ENCODE measurements at places on chromosomes 3 and 15.

DNA sequence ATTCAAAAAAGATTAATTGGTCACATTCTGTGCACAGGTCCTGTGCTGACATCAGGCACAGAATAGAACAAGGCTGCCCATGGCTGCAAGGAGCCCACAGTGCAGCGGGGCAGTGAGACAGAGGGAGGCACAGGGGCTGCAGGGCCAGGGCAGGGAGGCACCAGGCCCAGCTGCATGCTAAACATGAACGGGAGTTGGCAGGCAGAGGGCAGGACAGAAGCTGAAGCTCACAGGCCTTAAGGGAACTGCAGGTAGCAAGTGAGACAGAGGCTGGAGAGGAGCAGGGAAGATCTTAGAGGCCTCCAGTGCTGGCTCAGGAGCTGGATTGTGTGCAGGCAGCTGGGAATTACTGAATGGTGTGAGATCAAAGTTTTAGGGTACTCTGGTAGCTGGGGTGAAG lies 26.2 kb downstream of the IDH3A start:
- no peak for DNase-seq

- DNase-seq, result no peak
Observed at GRCh38 chr3:185330644-185331043, 32.3 kb upstream of the MAP3K13 start.

DNA sequence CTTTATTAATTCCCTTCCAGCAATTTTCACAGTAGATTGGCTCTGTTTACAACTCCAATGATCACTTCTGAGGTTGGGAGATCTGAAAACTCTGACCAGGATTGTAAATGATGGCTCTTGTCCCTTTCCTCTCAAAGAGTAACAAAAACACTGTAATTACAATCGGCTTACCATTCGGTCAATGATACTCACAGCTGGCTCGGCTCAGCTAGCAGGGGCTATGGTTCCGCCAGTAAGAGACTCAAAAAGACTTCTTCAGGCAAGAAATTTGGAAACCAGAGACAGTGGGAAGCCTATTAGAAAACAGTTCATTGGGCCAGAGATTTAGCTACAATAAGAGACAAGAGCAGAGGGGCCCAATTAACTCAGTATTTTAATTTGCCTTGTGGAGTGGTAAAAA lies 96.6 kb downstream of the LRRC3B start:
- no peak for DNase-seq

GRCh38 chr3:120302361-120302760 lies 17.3 kb upstream of the GPR156 start:
- DNase-seq, result no peak

GRCh38 chr3:31009881-31010280 lies 115.4 kb upstream of the GADL1 start:
- no peak for DNase-seq

DNA sequence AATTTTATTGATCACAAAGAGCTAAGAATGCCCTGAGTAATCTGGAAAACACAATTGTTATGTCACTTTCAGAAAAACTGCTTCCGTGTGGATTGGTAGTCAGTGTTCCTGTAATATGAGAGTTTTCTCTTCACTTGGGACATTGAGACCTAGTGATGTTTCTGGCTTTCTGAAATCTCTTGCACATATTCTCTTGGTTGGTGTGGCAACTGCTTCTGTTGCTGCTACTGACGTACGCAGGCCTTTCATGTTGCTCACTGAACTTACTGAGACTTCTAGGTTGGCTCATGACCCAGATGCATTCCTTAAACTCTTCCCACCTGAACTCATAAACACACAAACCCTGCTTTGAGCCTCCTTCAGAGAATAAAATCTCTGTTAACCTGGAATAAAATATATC lies 175.0 kb upstream of the PFN2 start:
- DNase-seq, result no peak

DNA sequence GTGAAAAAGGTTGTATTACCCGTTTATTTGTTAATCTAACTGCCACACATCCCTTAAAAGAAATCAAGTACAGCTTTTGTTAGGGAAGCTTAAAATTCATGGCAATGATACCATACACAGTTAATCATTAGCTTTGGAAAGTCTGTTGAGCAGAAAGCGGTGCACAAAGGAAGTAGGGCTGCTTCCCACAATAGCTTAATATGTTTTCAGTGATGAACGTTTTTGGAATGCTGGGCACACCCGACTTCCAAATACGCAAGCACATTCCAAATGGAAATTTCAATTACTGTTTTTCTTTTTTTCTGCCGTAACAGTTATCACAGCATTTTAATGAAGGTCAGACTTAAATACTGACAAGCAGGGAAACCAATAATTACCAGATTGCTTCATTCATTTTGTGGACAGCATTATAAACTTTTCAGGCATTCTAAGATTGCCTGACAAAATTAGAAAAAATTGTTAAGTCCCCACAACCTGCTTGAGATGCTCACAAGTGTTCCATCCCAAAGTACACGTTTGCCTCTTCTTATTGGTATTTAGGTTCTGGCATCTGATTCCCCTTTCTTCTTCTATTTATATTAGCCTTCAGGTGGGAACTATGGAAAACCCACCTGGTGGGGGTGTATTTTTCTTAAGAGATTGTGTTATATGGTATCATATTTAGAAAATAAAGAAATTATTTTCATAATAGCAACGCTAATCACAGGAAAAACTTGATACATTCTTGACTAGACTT lies 1.1 kb upstream of the ECT2 start:
- no peak for DNase-seq

DNA sequence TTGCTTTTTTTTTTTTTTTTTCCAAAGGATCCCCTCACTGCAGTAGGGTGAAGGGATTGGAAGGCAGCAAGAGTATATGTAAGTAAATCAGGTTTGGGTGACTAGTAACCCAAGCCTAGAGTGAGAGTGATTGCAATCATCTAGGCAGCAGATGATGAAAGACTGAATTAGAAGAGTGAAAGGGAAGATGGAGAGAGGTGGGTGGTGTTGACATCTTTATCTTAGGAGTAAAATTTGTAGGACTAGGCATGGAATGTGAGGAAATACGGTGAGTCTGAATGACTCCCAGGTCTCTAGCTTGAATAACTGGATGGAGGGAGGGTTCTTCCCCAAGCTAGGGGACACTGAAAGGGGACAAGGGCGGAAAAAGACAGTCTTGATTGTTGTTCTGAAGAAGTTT lies 63.4 kb downstream of the TPRG1 start:
- DNase-seq, result no peak

DNA sequence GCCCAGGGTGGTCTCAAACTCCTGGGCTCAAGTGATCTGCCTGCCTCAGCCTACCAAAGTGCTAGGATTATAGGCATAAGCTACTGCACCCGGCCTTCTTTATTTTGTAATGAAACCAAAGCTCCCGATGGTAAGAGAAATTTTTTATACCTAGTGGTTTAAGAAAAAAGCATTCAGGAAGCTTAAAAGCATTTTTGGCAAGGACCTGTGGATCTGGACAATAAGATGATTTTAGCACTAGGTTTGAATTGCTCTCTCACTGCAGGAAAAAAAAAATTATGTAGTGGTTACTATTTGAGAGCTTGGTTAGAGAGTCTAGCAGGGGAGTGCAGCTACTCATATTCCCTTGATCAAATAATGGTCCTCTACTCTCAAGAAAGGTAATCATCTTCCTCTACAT lies 64.9 kb upstream of the PIK3R4 start:
- no peak for DNase-seq

DNA sequence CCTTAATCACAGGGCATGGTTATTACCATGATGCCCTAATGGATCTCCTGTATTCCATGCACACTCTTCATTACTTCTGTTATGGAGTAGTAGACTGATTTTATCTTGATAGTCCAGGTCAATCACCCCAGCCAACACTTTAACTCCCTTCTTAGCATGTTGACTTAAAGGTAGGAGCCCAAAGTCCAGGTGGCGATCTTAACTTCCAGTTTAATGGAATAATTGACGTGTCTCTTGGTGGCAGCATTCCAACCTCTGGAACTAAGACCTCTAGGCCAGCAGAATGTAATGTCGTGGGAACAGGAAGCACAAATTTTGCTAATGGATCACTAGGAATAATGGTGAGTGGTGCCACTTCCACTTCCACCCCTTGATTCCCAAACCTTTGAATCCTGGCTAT lies 687.2 kb upstream of the SGO1 start:
- DNase-seq, result no peak

DNA sequence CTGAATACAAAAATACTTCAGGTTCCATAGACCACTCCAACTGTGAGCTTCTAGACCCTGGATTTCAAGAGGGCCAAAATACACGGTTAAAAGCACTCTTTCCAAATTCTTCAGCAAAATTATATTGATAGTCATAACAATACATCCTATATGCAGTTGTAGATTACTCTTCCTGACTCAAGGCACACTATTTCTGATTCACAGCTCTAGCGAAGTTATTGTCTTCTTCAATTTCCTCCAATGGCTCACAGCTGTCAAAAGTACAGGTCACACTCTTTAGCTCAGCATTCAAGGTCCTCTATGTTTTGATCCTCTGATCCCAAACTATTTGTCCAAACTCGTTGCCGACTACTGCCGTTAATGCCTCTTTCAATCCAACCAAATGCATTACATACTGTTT lies 13.5 kb upstream of the CCDC80 start:
- DNase-seq, result no peak

DNA sequence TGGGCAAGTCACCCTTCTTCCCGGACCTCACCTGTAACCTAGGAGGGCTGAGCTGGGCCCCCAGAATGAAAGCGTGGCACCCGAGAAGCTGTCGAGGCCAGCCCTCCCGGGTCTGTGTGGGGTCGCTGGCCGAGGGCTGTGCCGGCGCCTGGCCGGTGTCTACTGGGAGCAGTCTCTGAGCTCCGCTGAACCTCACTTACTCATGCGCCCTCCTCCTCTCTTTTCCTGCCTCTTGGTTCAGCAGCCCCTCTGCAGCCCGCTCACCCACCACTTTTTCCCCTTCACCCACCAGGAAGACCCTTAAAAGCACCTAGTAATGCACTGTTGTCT lies 419 bp downstream of the HYKK start:
- DNase-seq, result no peak

DNA sequence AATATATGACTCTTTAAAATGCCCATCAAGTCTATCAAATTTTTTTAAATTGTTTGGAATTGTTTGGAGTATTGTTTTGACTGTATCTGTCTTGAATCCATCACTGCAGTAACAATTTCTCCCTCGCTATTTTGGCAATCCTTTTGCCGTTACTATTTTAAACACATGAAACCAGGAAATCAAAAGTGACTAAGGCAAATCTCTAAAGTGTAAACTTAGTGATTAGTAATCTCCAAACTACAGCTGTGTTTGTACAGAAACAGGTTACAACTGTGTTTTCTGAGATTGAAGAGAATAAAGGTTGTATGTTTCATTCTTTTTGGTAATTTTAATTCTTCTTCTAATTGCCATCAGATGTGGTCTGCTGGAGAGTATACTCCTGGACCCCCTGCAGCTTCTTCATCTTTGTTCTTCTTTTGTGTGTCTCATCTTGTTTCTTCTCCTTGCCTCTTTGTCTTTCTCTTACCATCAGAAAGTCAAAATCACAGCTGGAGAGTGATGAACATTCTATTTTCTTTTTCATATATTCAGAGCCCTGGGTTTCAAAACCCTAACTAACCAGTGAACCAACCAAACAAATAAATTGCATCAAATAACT lies 465.4 kb downstream of the RBMS3 start:
- no peak for DNase-seq

DNA sequence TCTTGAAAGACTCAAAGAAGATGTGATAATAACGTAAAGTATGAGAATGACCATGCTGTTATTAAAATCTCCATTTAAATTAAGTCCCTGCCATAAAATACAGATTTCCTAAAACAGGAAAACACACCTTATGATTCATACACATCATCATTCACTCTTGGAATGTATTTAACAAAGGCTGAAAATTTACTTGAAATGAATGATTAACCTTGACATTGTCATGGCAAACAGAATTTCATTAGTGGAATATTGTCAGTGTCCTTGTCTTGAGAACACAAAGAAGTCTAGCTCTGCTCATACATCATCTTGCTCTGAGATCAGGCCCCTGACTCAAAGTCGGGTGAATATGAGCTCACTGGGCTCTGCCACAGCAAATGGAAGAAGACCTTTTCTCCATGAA lies 313.9 kb downstream of the FGF12 start:
- DNase-seq, result no peak

DNA sequence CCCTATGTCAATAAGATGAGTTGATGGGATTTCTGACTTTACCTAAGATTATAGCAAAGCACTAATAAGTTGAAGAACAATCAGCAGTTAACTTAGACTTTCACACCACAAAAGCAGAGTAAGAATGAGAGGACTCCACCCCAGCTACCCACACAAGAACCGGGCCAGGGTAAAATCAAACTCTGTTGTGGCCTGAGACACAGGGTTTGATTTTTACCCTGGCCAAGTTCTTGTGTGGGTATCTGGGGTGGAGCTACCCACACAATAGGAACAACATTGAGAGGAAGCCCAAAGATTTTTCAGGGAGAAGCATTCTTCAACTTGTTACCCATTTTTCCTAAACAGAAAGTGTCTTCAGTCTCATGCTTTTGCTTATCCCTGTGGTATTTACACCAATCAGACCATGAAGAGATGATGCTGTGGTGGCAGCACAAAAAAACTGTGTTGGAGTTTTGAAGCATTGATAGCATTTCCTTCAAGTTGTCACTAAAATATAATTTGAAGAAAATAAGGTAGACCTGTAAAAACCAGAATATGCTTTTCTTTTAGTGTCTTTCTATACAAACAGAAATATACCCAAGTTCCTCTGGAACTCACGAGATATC lies 25.6 kb downstream of the CPOX start:
- no peak for DNase-seq

GRCh38 chr3:131630807-131631206 lies 128.0 kb upstream of the MRPL3 start:
- no peak for DNase-seq

DNA sequence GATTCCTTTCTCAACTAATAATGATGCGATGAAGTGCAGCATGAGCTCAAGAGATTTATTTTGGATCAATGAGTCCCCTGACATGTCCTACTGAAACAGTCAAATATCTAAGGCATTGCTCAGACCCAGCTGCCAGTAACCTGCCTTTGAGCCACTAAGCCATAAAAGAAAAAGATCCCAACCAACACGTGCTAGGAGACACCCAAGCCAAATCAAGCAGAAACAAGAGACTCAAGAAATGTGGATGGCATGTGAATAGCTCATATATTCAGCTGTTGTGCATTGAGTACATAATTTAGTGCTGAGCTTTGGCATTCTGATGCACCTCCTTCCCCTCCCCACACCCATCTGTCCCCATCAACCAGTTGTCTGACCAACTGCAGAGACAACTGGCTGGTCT lies 29.2 kb downstream of the GJD2 start:
- no peak for DNase-seq
